ENCODE measurements at places on chromosomes 5 and 9.

GRCh38 chr5:166602271-166602670 lies 1689.2 kb upstream of the WWC1 start:
- DNase-seq = no peak

DNA sequence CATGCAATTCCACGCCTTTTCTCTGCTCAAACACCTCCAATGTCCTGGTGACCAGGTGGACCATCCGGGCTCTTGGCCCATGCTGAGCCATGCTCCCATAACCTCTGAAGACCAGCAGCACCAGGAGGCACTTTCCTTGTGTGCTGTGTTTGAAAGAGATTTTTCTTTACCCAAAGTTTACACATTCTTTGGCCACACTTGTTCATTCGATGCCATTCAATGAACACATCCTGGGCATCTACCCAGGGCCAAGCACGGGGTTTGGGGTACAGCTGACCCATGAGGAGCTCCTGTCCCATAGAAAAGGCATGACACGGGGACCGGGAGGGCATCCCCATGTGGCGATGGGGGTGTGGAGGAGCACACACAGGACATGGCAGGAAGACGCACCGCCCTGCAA lies 77.1 kb upstream of the IRX1 start:
- no peak for DNase-seq

DNA sequence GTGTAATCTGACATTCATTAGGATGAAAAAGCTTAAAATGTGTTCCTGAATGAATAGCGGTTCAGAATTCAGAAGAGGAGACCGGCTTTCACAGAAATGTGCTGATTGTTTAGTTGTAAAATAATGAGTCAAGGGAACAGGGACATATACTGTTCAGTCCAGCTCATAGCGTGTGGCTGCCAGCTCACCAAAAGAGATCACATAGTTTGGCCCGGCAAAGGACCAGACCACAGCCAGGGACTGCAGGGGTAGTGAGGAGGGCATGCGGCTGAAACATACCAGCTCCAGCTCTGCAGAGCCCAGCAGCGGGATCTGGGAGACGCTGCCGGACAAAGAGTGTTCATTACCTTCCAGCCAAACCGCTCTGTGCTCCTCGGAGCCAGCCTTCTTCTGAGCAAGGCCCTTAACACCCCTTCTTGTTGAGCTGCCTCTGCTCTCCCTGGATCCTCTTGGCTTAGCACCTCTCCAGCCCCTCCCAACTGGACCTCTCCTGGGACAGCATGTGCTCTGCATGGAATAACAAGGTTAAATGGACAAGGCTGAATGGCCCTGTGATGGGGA lies 116.8 kb upstream of the CNTLN start:
- DNase-seq = no peak

DNA sequence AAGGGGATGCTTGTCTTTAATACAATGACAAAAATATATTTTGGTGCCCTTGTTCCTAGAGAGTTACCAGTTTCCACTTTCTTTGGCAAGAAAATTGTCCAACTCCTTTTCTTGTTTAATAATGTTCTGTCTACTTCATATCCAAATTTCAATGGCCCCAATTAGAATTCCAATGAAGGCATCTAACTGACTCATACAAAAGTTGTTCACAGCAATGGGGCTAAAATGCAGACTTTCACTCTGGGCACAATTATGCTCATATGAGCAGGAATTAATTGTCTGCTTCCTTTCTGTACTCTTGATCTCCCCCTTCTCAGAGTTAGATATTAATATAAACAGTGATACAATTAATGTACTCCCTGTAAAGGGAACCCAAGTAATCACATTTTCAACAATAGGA lies 42.1 kb upstream of the ZNF622 start:
- no peak for DNase-seq

DNA sequence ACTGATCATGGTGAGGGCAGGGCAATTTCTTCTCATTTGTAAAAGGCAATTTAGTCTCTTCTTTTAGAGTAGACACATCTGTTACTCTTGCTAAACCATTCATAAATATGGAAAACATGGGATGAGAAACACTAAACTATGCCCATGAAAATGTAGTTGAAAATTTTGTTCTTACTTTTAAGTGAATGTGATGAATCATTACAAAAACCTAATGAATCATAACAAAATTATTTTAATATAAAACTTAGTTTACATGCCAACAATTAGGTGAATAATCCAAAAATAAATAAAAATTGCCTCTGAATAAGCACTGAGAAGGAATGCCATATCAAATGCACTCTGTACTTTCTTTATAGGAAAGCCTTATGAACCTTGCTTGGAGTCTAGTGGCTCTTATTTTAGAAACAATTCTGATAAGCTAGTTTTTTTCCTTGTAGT lies 297.7 kb upstream of the EFNA5 start:
- no peak for DNase-seq

DNA sequence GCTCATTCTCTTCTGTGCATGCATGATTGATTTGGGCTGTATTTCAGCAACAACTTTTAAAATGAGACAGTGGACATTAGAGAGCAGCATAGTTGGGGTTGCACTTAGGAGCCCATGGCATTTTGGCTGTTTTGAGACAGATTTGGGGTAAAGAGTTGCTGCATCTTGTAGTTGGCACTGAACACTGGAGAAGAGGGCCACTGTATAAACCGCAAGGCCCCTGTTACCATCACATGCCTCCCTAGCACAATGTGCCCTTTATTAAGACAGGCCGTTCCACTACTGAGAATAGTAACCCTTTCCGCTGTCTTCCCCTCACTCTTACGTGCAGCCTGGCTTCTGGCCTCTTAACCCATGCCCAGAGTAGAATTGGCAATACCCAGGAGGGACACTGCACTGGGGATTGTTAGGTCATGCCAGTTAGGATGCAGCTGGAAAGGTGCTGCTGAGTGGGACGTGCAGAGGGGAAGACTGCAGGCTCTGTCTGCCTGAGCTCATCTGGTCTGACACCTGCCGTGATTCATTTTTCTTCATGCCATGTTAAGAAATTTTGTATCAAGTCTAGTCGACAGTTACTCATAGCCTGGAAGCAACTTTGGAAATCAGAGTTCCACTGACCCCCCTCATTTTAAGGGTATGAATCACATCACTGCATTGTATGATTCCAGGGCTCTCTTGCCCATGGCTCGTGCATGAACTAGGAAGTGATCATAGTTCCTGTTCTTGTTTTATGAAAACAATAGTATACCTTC lies 146.9 kb upstream of the DMRT1 start:
- DNase-seq = no peak

GRCh38 chr9:76458903-76459693 lies at the start of gene GCNT1:
Gene GCNT1 (plus strand): TSS chr9:76459182. CDS start chr9:76502382, 43,200 bp downstream.
- DNase-seq = peak; percentile 81

GRCh38 chr5:154923441-154924430 lies 14.3 kb downstream of the GEMIN5 start:
- no peak for DNase-seq

DNA sequence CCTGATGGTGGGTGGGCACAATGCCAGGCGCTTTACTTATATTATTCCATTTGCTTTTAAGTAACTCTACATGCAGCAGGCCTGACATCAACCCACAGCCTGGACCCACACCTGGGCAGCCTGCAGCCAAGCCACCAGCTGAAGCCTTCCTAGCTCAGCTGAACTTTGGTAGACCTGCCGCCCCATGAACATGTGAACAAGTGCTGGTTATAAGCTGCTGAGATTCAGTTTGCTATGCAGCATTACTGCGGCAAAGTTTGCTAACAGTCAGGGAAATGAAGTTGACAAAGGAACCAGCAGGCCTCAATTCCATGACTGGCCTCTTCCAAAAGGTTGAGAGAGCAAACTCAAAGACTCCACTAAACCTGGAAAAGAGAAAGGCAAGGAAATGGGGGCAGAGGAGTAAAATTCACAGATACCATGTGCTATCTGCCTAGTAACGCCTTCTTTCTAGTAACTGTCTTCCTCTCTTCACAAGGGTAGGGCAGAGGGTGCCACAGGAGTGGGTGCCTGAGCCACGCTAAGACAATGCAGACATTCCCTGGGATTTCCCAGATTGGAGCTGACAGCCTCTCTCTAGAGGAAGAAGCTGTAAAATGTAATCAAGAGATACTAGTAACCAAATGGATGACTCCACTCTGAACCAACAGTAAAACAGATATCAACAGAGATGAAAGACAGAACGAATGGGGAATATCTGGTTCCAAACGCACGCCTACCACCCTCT lies 2.9 kb downstream of the BOD1 start:
- DNase-seq = no peak

DNA sequence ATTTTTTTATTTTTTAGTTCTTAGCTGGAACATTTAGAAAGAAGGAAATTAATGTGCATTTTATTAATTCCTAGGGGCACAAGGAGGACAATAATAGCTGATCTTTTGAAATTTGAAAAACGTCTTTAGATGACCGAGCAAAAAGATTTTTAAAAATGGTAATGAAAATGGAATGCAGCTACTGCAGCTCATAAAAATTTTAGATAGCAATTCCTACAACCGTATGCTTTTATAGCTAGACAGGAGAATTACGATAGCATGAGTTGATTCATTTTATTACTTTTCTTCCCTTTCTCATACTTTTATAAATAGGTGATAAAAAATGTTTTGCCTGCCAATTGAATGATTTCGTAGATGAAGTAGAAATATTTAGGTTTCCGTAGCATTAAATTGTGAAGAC lies 13.7 kb upstream of the RUFY1 start:
- no peak for DNase-seq

DNA sequence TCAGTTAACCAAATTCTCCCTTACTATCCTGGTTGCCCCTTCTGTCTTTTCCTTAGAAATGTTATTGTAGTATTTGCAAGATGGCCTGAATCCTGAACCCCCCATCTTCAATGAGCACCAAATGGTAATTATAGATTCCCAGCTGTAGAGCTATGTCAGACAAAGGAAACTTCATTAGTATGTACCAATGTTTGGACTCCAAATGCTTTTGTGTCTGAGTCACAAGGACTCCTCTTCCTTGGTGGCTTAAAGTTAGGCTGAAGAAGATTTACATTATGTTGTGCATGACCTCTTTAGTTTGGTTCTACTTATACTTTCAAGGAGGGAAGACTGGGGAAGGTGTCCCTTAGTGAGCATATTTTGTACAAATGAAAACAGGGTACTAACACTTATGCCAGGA lies 105.9 kb upstream of the CDKN2B start:
- no peak for DNase-seq

DNA sequence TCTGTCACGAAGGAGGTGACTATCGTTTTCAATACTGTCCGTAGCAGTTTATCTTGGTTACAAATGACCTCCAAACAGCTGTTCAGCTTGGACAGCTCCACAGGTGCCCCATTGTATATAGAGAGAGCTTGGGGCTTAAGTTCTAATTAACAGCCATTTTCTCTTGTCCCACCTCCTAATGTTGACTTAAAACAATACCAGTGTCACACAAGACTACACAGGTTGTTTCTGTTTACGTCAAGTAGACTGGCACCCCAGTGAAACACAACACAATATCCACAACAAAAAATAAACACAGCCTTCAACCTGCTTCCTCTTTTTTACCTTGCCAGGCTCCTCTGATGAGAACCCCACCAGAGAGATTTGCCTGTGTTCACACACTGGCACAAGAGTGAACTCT lies 39.8 kb upstream of the TLE1 start:
- DNase-seq = no peak

- no peak for DNase-seq
Measured at GRCh38 chr5:53368516-53368915, 111.9 kb upstream of the FST start.

DNA sequence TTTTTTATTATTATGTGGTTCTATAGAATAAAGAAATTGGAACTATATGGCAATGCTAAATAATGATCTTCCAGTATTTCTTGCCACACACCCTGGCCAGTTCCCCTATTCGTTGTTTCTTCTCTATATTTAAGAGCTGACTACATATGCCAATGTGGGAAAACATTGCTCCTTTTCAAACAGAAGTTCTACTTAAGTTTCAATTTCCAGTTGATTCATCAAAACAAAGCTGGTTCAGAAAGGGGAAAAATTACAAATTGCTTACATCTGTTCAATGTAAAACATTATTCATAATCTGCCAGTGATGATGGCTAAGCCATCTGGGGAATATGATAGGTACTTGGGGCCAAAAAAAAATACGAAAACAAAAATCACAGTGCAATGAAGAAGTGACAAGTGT lies 76.9 kb downstream of the ST8SIA4 start:
- no peak for DNase-seq

GRCh38 chr9:136740491-136740890 lies 2.2 kb downstream of the LCN10 start:
- no peak for DNase-seq

DNA sequence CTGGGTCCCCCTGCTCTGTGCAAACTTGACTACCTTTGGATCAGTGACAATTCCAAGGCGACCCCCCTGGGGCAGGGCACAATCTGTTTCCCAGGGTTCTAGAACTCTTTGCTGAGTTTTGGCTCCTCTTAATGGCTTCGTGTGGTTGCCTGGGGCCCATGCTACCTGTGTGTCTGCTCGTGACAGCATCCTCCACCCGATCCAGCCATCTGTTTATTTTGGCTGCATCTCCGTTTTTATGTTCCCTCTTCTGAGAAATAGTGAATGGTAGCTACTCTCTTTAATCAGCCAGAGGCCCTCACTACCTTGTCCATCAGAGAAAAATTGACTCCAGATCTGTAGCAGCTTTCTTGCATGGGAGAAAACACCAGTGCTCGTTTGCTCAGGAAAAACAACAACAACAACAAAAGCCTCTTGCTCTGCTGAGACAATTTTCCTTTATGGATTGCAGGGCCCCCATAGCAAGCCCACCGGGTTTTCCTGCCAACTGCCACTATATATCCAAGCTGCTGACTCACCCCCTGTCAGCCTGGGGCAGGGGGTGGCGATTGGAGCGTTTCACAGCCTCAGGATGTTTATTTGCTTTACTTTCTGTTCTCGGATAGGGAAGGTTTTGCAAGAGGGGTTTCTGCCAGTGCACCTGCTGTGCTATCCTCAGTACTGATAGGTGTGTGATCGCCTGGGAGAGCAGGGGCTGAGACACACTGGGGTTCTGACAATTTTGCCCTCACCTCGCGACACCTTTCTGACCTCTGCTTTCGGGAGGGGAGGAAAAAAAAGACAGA lies 607.8 kb downstream of the BNC2 start:
- no peak for DNase-seq

- no peak for DNase-seq
Measured at GRCh38 chr9:84701801-84702200, 32.3 kb downstream of the NTRK2 start.

GRCh38 chr9:136180586-136180985 lies 24.3 kb downstream of the LHX3 start:
- DNase-seq = no peak

- DNase-seq = no peak
Measured at GRCh38 chr9:134811673-134812342, 68.8 kb upstream of the FCN2 start.

GRCh38 chr9:93447655-93448054 lies 3.8 kb upstream of the FAM120A start:
- DNase-seq = no peak

DNA sequence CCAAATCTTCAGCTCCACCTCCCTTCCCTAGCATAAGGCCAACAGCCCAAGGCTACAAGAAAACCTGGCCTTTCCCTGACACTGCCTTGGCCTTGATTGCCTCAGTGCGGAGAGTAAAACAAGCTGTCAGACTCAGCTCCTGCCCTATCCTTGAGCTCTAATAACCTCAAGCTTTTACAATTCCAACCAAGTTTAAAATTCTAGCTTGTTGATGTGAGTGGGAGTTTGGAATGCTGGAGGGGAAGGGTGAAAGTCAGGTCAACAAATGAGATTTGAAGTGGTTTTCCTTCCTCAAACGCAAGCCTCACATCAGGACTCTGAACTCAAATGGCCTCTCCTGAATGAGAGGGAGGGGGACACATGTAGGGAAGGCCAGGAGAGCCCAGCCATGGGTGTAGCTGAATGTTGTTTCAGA lies 197.0 kb upstream of the VLDLR start:
- DNase-seq = no peak
